ENCODE measurements at places on chromosomes 1 and 21. TPM values are rescaled to one million over a fixed set of nuclear protein-coding genes. Genes with fewer than 3 reads are reported as not detected.

LIN28A gene
- 0.06 TPM for polyA plus RNA-seq

MCOLN2 gene
- polyA plus RNA-seq = 106 TPM

BROX gene
- polyA plus RNA-seq = 20.4 TPM

GRCh38 chr21:29217818-29218291 is 80.9 kb upstream of the BACH1 start:
- DNase-seq = no peak

GRCh38 chr1:12206792-12207424 is 22.9 kb upstream of the VPS13D start:
- DNase-seq = no peak

- DNase-seq = no peak
These were observed 169.7 kb upstream of the UBE2U start for GRCh38 chr1:64033667-64034220.
